Stimulated activated CD4-positive, alpha-beta T cell treated with anti-CD3 and anti-CD28 coated beads, Interleukin-2, amount 100 ng/mL, for 4 hours (primary cell): ENCODE measurements at places on chromosomes 6 and 20.

- no peak for DNase-seq
Measured at GRCh38 chr6:42689371-42689770, 33.0 kb downstream of the PRPH2 start.

DNA sequence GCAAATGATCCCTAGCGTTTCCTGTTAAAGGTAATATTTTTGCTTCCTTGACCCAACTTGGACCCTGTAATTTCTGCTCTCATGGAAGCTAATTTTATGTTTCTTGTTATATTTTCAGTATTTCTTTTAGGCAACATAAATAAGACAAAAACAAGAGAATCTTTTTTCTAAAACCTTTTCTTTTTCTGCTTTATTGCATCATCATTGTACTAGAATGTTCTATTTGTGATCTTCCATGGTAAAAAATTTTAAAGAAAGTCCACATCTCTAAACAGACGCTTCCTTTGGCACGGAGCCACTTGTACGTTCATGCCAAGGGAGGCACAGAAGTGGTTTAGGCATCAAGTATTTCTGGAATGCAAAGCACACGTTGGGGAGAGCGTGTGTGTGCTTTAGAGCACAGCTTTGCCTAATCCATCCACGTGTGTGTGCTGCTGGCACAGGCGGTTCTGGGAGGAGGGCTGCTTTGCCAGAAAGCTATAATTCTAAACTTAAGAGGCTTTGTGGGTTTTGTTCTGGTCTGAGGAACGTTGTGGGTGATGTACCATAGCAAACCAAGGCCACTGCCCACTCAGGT, 98.3 kb downstream of the SASH1 start:
- no peak for DNase-seq

DNA sequence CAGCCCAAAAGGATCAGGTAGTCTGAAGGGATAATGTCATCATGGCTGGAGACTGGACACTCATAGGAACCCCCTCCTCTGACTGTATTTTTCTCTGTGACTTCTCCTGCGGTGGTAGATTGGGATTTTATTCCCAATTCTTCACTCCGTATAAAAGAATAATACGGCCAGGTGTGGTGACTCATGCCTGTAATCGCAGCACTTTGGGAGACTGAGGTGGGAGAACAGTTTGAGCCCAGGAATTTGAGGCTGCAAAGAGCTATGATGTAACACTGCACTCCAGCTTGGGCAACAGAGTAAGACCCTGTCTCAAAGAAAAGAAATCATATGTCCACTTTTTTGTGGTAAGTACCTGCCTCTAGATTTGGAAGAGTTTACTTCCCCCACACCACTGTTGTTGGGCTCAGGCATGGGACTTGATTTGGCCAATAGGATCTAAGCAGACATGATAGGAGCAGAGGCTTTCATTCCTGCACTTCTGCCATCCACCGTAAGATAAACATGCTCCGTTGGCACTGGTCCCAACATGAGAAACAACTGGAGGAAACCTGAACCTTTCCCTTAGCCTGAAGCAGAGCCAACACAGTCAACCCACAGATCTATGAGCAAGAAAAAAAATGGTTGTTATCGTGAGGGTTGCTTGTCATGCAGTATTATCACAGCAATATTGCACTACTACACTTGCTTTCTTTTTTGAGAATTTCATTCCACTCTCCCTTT, 82.0 kb downstream of the JPH2 start:
- no peak for DNase-seq

DNA sequence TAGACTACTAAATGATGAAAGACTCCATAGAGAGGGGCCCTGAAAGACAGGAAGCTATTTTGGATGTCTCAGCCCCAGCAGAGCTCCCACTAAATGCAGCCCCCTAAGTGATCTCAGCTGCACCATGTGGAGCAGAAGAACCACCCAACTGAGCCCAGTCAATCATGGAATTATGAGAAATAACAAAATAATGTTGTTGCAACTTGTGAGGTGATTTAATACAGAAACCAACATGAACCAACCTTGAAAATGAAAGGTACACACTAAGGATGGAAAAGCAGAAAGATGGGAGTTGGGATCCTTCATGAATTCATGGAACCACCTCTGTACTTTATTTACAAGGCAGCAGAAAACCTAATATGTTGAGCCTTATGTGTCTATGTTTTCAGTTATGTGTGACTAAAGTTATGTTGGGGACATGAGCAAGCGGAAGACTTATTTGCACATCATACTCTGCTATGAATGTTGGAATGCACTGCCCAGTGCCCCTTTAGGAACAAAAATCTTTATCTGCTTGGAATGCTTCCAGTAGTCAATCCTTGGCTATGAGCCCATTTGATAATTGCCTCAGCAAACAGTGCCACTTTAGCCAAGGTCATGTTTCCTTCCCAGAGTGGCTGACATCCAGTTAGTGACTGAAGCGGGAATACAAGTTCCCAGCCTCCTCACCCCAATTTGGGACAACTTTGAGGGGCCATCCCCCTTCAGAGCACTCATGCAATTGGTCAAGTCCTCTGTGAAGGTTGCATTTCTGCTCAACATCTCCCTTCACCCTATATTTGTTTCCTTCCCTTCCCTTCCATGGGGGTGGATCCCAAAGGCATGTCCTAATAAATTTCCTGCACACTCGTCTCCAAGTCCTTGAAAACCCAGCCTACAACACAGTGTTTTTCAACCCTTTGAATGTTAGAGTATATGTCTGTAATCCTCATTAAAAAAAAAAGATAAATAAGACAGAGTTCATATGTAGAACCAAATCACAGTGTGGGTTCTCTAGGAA, 18.4 kb downstream of the TP53RK start:
- DNase-seq, result no peak

- no peak for DNase-seq
Measured at GRCh38 chr6:149052350-149053106, 265.0 kb upstream of the TAB2 start.

DNA sequence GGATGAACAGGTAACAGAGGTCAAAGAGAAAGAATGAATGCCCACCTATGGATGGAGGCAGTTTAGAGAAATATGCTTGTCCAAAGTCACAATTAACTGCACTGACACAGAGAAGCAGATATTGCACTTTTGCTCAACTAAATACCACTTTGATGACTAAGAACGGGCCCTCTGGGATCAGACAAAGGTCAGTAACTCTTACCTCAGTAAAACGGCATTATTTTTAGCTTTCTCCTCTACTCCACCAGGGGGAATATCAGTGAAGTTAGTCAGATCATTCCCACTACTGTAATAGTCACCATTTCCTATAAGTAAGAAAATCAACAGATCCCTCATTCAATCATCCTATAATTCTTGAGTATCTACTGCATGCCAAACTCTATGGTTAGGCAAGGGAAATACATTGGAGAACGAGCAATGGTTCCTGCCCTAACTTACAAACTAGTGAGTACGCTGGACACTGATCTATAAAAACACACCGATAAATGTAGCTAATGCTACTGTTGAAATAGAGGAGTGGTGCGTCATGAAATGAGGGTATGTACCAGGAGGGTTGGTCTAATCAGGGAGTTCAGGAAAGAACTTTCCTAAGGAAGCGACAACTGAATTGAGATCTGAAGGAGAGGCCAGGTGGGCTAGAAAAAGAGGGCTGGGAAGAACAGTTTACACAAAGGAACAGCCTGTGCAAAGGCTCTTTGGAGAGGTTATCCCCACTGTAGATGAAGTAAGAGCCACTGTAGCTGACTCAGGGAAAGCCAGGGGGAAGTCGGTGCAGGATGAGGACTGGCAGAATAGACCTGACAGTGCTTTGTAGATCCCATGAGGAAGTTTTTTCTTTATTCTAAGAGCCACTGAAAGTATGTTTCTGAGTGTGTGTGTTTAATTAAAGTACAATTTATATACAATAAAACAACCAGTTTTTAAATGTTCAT, 9.2 kb downstream of the ECI2 start:
- no peak for DNase-seq

DNA sequence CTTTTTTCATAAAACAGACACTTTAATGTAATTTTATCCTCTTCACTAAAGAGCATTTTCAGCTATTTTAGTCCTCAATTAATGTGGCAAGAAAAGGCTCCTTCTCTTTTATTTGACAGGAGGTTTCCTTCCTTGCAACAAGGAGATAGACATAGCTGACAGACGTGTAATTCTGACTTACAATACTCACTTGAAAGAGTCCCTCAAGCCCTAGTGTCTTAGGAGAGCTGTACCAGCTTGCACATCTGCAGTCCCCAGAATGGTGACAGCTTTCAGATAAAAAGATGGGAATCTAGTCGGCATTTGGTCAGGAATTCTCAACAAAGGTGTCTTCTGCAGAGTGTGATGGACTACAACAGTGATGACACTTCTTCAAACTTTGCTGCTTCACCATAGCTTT, 603.7 kb upstream of the PTCHD4 start:
- no peak for DNase-seq

GRCh38 chr6:33443619-33444504, 10.5 kb upstream of the ZBTB9 start:
- no peak for DNase-seq

GRCh38 chr6:125197795-125198269, 44.3 kb downstream of the TPD52L1 start:
- DNase-seq, result no peak

DNA sequence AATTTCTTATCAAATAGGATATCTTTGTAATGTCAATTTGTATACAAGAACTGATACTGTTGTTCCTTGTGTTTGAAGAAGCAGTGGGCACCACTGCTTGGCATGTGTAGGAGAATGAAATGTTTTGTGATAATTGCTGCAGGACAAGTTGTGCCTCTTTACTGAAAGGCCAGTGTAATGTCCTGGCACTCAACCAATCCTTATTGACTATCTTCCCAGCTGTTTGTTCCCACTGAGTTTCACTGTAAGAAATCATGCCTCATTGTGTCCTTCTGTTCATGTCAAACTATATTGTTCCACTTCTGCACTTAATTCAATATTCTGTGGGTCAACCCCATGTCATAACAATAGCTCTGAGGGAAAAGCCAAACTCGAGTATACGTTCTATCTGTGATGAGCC, 136.1 kb upstream of the FAM83B start:
- no peak for DNase-seq

- no peak for DNase-seq
Measured at GRCh38 chr20:50353289-50353961, 156.8 kb upstream of the PTPN1 start.

DNA sequence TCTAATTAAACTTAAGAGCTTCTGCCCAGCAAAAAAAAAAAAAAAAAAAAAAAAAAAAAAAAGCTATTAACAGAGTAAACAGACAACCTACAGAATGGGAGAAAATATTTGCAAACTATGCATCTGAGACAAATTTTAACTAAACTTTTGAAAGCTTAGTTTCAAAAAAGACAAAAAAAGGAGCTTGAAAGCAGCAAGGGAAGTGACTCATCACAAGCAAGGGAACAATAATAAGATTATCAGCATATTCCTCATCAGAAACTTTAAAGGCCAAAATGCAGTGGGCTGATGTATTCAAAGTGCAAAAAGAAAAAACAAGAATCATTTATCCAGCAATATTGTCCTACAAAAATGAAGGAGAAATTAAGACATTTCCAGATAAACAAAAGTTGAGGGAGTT, 158.6 kb downstream of the RNF144B start:
- DNase-seq, result no peak

DNA sequence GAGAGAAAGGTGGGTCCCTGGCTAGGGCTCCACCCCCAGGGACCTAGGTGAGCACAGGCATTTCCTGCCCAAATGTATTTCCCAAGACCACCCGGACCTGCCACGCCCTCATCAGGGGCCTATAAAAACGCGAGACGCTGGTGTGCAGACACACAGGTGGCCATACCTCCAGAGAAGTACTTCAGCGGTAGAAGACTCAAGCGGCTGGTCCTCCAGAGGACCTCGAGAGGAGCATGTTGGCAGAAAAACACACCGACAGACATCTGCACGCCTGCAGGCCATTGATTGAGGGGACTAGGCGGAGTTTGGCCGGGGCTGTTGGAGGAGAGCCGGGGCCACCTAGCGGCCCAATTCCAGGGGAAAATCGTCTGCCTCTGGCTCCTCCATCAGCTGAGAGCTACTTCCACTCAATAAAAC, 695.8 kb upstream of the MMS22L start:
- no peak for DNase-seq

GRCh38 chr6:2915150-2915549, 12.0 kb upstream of the SERPINB9 start:
- no peak for DNase-seq

- DNase-seq, result no peak
Measured at GRCh38 chr20:43831481-43832065, 83.1 kb upstream of the TOX2 start.

GRCh38 chr6:157230910-157231309, 92.4 kb downstream of the TMEM242 start:
- no peak for DNase-seq

DNA sequence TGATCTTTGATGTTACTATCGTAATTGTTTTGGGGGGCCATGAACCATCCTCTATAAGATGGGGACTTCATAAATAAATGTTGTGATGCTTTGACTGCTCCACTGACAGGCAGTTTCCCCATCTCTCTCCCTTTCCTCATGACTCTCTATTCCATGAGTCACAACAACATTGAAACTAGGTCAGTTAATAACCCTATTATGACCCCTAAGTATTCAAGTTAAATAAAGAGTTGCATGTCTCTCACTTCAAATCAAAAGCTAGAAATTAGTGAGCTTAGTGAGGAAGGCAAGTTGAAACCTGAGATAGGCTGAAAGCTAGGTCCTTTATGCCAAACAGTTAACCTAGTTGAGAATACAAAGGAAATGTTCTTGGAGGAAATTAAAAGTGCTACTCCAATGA, 491.0 kb downstream of the HAO1 start:
- no peak for DNase-seq

DNA sequence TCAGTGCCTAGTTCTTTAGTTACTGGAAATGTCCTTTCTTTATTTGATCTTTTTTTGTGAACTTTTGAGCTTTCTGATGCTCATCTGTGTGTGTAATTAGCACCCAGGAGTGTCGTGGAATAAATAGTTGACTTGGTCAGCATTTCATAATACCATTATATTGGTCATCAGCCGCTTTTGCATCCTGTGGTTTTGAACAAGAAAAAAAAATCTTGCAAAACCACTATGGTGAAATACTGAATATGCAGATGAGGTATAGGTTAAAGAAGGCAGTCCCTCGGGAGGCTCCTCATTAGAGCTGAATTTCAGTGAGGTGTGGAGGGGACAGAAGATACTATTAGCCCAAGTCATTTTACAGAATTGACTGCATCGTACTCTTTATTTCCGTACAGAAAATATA, 90.1 kb downstream of the FOXO3 start:
- no peak for DNase-seq

DNA sequence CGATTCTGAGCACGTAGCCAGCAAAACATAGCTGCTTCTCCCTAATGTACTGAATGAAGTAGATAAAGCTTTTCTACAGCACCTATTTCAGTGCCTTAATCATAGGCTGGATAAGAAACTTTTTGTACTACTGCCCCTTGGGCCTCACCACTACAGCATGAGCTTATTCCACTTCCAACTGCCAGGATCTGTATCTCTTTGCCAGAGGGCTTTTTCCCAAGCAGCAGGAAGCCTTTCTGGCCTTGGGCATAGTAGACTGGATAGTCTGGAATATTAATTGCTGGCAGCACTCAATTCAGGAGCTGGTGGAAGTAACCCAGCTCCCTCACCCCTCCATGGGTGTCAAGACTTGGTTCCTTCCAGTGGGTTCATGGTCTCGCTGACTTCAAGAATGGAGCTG, 43.6 kb downstream of the ANKEF1 start:
- DNase-seq, result no peak
